ENCODE measurements at places on chromosomes 11 and 22.

GRCh38 chr11:119935349-119935925 lies 202.5 kb downstream of the TRIM29 start:
- DNase-seq = no peak

DNA sequence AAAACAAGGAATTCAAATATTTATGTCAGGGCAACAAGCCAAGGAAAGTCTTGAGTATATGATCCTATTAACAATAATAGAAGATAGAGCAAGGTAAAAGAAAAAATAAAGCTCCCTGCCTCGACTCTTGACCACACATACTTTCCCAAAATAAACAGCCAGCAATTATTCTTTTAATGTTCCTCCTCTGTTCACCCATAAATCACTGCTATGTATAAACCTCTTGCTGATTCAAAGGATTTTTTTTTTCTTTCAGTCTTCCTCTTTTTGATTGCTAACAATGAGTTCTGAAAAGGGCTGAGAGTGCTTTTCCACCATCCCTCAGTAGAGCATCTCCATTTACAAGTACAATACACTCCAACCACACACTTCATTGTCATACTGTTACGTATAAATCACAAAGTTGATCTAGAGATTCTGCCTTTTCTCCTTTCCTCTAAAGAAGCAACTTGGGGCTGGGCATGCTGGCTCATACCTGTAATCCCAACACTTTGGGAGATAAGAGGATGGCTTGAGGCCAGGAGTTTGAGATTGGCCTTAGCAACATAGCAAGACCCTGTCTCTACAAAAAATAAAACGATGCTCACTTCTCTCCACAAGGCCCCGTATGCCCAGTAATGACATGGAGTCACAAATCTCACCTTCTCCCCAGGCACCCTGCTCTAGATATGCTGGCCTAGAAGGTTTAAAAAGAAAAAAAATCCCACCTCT lies 24.0 kb downstream of the RAB30 start:
- no peak for DNase-seq

- no peak for DNase-seq
Observed at GRCh38 chr11:63417174-63417852, 47.7 kb downstream of the SLC22A9 start.

GRCh38 chr11:71530602-71531001 lies 3.5 kb downstream of the KRTAP5-7 start:
- DNase-seq = no peak

DNA sequence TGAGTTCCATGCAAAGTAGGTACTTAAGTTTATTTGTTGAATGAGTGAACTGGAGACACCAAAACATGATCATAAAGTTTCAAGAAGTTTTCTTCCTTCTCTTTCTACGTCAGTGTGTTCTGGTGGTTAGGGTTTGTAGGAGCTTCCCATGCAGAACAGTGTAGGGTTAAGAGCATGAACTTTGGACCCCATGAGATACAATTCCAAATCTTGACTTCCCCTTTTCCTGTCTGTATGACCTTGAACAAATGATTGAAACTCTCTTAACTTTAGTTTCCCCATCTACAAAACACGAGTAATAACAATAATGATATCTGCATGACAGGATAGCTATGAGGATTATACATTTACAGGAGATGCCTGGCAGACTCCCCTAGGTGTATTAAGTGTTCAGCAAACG lies 41.0 kb upstream of the TENM4 start:
- no peak for DNase-seq

DNA sequence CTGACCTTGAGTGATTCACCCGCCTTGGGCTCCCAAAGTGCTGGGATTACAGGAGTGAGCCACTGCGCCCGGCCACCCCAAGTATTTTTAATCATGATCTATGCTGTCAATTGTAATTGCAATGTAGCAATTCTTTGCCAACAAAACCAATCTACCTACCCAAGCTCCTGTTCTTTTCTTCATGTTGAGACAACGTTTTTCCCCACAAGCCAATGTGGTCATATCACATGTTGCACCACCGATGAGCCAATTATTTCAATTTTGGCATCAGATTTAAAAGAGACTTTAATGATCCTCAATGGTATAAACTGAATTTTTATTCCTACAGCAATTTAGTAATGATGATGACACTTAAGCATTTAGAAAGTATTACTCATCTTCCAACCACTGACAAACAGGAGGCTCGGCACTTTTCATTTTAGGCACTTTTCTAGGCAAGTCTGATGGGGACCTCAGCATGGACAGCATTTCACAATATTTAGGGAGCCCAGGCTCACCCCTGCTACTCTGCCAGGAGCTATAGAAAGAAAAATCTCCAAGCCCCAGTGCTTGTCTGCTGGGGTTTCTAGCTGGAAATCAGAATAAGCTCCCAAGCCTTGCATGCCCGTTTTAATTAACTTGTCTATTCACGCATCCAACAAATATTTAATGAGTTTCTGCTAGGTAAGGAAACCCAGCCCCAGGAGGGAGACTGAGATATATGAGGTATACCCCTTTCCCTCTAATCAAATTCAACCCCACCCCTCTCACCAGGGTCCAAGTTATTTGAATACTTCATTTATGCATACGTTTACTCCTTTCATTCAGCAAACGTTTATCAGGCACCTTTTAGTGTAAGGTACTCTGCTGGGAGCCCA lies 291.4 kb downstream of the ST3GAL4 start:
- DNase-seq = no peak

DNA sequence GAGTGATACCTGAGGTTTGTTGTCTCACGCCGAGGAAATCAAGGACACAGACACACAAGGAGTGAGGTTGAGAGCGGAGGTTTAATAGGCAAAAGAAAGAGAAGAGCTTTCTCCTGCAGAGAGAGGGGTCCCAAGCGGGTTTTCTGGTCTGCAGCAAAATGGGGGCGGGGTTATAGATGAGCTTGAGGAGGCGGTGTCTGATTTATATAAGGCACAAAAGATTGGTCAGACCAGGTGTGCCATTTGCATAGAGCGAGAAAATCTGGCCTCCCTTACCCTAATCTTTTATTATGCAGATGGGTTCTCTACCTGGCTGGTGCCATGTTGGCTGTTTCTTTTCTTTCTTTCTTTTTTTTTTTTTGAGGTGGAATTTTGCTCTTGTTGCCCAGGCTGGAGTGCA lies 11.8 kb downstream of the C11orf96 start:
- DNase-seq = no peak

- no peak for DNase-seq
Observed at GRCh38 chr11:128222245-128222884, 365.0 kb downstream of the ETS1 start.

Data from AG08396 (cell line).